Mesothelial cell of epicardium (in vitro differentiated cells): ENCODE measurements at places on chromosomes 3 and 15.

DNA sequence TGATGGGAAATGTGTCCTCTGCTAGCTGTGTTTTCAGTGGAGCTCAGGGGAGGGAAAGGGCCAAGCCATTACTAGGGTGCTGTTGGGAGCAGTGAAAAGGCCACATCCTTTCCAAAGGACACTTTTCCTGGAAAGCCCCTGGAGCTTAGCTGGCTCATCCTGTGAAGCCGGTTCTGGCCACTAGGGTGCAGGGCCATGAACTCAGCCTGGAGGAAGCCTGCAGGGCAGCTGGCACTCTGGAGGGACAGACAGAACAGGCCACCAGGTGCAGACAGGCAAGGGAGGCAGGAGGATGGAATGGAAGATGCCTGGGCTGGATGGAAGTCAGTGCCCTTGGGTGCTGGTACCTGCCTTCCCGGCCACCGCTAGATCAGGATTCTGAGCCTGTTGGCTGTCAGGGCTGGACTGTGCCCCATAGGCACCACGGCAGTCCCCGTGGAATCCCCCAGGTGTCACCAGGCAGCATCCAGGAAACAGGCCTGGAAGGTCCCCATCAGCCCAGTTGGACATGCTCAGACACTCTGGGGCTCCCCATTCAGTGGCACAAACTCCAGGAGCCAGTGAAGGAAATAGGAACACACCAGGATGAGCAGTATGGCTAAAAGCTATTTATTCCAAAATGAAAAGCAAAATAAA is 76.2 kb upstream of the C2CD4B start:
- DNase-seq, result no peak

DNA sequence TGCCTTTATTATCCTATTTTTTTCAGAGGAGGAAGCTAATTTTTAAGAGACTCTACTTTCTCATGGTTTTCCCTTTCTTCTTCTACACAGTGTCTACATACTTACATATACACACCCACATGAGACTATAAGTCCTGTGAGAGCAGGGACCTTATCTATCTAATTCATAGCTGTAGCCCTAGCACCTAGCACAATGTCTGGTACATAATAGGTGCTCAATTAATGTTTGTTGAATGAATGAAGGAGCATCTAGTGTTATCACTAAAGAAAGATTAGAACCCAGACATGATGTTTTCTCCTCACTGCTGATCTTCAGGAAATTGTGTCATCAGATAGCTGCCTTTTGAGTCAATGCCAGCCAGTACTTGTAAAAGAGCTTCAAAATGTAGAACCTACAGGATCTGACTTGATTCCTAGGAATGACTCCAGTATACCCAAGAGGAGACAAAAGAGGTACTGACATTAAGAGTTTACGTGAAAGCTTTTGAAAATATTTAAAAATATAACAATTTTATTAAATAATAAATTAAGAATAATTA is 2.5 kb downstream of the SCG5 start:
- DNase-seq, result no peak

DNA sequence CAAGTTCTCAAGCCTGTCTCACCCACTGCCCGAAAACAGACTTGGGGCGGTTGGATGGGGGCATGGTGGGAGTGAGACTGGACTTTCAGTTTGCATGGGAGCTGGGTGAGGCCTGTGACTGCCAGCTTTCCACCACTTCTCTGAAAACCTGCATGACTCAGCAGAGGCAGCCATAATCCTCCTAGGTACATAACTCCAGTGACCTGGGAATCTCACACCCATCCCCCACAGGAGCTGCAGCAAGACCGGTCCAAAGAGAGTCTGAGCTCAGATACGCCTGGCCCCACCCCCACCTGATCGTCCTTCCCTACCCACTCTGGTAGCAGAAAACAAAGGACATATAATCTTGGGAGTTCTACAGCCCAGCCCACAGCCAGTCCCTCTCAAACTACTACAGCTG is 107.2 kb downstream of the NSMCE3 start:
- no peak for DNase-seq

DNA sequence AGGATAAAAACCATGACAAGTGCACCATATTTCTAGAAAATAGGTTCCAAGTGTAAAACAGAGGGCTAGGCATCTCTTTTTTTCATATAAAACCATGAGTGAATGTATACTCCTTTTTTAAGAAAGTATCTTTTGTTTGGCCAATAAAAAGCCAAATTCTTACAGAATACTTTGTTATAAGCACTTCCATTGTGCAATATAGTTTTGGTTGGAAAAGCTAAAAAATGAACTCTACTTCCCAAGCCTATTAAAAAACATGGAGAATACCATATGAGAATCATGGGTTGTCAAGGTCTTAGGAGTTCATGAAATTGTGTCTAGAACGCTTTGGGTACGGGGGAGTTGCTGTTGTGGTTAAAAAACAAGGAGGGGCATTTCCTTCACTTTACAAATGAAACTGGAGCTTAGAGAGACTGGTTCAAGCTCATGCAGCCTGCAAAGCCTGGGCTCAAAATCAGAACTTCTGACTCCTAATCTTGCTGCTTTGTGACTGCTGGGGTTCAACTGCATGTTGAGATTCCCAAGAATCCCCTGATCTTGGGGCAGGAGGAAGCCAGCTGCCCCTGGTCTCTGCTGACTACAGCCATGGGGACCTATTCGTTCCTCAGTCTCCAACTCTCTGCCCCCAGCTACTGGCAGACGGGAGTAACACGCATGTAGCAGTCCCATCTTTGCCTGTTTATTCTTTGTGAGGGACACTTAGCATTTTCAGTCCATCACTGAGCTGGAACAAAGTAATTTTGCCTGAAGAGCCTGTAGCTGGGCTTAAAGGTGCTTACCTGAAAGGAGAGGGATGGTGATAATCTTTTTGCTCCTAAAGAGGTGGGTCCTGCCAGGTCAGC is 229.1 kb downstream of the CHST2 start:
- DNase-seq, result no peak

GRCh38 chr3:151750181-151750580 is 16.5 kb downstream of the AADACL2 start:
- no peak for DNase-seq

GRCh38 chr3:139540651-139541531 is 1.3 kb upstream of the RBP1 start:
- DNase-seq, result no peak

DNA sequence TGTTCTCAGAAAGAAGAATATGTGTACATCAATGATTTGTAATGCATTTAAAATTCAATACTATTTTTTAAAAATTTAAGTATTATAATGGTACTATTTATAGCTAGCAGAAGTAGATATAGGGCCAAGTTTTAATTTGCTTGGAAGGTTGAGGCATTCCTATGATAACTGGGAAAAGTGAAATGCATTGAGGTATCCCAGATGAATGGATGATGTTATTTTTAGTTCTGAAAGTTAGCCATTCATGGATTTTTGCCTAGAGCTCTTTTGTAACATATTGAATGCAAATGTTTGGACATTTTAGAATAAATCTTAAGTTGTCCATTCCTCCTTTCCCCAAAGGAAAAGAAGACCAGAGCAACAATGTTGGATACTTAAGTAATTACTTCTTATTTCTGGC is 47.6 kb downstream of the GAP43 start:
- no peak for DNase-seq

DNA sequence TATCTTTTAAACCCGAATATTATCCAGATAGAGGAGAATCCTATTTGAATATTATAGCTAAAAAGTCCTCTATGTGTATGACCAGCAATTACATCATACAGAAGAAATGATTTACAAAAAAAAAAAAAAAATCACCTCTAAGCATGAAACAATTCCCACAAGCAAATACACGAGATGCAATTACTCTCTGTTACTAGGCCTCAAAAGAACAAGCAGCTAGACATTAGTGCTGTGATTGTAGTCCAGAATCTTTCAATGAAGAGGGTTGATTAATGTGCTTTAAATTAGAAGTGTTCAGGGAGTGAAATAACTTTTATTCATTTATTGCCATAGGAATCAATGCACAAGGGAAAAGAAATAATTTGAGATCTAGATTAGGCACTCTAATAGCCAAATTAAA is 1379.5 kb upstream of the GBE1 start:
- DNase-seq, result no peak

DNA sequence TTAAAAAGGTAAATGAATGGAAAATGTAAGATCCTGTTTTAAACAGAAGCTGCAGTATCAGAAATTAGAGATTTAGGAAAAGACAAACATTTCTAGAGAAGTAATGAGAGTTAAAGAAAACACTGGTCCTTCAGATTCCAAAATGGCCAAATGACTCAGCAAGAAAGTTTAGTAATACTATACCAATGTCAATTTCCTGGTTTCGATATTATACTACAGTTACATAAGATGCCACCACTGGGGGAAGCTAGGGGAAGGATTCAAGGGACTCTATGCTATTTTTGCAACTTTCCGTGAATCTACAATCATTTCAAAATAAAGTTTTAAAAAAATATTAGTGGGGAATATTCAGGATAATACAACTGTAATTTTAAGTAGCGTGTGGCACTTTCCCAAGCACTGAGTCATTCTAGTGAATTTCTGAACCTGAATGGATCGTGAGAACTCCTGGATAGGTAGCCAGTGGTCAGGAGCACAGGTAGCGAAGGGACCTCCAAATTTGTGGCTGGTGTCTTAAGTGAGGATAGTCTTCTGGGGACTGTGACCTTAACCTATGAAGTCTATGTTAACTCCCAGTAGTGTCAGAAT is 37.6 kb downstream of the TMCC1 start:
- DNase-seq, result no peak

GRCh38 chr3:46612324-46612723 is at the start of gene FAM240A:
FAM240A (plus strand) TSS chr3:46612525; CDS start chr3:46612684, 159 bp downstream.
- no peak for DNase-seq

DNA sequence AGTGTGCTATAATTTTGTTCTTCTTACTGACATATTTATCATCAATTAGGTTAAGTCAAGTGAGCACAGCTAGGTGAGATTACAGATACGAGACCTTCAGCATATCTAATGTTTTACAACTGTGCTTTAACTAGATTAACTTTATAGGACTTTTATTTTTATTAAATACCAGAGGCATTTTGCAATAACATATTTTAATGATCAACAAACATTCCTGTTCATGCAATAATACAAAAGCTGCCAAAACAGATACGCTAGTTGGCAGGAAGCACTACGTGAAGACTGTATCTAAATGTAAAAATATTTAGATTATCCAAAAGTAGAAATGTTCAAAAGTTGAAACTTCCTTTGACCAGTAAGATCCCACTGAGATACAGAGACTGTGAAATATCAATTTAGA is 139.1 kb downstream of the CBLB start:
- no peak for DNase-seq

GRCh38 chr3:194814878-194815357 is 129.2 kb downstream of the FAM43A start:
- DNase-seq, result no peak

DNA sequence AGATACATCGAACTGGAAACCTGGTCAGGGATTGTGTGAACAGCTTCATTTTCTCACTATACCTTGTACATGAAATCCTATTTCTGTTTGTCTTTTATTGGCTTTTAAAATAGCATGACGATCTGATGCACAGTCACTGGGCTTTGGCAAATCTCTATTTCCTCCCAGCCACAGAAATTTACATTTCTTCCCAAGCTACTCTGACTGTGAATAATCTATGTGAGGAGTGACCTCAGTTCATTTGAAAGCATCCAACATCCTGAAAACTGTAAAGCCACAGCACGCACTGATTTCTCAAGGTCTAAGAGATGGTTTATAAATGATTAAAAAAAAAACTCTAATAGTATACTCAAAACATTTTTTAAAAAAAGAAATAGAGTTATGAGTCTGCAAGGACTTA is 450.3 kb downstream of the IL5RA start:
- no peak for DNase-seq

DNA sequence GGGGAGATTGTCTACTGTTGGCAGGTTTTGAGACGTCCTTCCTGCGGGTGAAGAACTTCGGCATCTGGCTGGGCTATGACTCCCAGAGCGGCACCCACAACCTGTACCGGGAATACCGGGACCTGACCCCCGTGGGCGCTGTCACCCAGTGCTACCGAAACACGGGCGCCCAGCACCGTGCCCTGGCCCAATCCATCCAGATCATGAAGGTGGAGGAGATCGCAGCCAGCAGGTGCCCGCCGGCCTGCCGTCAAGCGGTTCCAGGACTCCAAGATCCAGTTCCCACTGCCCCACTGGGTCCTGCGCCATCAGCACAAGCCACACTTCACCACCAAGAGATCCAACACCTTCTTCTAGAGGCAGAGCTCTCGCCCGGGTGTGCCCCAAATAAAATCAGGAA is 194.9 kb upstream of the EPHA6 start:
- DNase-seq, result no peak

DNA sequence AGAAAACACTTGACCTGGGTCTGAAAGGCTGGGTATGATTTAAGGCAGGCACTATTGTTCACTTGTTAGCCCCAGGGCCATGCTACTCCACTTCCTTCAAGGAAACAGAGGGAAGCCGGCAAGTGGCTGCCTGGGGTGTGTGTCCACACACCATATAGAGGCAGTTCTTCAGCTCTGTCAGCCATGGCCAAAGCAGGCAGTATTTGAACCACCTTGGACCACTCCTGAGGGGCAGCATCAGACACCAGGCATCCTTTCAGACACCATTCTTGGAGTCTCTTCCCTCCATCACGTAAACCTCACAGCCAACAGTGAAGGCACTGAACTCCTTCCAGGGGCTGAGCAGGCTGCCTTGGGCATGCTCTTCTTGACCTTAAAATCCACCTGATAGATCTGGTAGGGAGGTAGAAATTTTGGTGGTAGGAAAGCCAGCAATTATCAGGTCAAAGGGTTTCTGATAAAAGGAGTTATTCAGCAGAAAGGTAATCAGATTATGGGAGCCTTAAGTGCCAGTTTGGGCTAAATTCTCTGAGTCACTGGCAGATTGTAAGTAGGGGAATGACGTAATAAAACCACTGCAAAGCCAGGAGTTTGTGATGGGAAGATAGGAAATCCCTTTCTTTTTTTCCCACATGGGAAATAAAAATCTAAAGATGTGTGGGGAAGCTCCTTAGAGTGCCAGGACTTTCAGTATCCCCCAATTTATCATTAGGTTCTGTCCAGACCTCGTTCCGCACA is 20.2 kb downstream of the TGFBR2 start:
- DNase-seq, result no peak

DNA sequence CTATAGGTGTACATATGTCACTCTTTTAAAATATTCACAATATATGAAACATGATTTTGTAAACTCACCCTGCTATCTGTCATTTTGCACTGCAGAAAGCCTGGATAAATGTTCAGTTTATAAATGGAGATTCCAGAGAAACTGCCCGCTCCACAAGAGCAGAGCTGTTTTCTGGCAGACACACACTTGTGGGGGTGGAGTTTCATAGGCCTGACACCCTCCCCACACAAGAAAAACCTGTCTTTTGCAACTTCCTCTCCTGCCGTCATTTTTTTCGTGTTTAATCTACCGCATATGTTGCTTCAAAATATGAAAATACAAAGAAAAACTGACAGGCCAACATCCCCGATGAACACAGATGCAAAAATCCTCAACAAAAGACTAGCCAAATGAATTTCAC is 479.0 kb downstream of the GABRG3 start:
- DNase-seq, result no peak

GRCh38 chr15:40058476-40059140 is 19.6 kb upstream of the SRP14 start:
- no peak for DNase-seq

- DNase-seq, result no peak
Measured at GRCh38 chr3:37257581-37257980, 83.2 kb upstream of the LRRFIP2 start.
